ENCODE measurements at places on chromosomes 1 and 21.

GRCh38 chr1:184635347-184635979 lies 119.2 kb downstream of the EDEM3 start:
- no peak for ATAC-seq

DNA sequence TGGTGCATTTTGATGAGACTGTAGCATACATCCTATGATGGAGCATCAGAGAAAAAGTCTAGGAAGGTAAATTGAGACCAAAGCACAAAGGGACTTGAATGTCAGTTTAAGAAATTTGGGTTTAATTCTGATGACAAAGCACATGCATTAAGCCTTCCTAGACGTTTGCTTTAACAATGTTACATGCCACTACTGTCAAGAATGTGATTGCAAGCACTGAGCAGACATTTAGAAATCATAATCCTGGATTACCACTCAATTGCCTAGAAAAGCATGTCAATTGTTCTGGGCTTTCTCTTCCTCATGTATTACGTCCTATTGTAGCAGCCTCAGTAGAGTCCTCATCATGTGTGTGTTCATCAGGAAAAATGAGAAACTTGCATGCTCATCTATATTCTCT lies 117.1 kb downstream of the ZNF281 start:
- no peak for ATAC-seq

DNA sequence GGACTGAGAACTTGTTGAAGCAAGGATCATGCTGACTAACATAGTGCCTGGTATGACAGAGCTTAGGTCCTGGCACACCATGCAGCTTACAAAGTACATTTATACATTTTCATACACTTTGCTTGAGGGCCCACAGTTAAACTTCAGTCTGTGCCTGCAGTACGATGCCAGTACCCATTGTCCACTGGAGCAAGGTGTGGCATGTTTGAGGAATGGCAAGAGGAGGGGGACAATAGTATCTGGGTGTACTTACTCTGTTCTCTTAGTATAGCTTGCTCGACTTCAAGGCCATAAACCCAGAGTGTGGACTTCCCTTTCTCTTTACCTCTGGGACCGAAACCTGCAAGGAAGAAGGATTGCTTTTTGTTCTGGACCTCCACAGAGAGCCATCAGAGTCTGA lies 6.8 kb upstream of the YBX1 start:
- ATAC-seq = no peak

- peak; percentile 57 for ATAC-seq
These were observed 14.0 kb upstream of the ZNF692 start for GRCh38 chr1:248872752-248873408.

GRCh38 chr1:29673669-29674626 lies 437.6 kb downstream of the PTPRU start:
- no peak for ATAC-seq

DNA sequence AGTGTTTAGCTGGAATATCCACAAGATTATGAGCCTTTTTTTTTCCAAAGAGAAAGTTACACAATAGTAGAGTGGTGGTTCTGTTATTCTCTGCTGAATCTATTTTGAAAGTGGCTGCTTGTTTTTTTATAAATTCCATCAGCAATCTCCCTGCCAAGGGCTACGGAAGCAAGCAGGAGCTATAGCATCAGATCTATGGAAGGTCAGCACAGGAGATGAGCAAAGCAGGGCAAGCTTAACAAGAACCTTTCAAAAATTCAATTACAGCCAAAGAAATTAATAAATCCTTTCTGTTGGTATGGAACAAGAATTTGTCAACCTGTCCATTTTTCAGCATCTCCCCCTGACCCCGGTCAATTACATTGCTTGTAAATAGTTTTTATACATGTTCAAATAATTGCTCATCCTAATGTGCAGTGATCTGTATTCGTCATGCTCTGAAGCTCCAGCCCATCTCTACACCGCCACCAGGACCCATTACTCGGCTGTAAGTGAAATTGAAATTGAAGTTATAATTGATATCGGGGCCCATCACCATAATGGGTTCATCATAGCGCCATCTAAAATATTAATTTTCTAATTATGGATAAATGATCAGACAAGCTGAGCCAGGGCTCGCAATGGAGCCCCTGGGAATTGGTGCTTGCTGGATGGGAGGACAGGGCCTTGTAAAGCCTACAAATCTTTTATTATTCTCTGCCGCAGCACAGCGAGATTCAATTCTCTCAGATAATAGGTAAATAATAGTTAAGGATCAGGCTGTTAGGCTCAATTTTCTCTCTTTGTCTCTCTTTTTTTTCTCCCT lies 215.1 kb downstream of the ATG4C start:
- ATAC-seq = peak; percentile 86

DNA sequence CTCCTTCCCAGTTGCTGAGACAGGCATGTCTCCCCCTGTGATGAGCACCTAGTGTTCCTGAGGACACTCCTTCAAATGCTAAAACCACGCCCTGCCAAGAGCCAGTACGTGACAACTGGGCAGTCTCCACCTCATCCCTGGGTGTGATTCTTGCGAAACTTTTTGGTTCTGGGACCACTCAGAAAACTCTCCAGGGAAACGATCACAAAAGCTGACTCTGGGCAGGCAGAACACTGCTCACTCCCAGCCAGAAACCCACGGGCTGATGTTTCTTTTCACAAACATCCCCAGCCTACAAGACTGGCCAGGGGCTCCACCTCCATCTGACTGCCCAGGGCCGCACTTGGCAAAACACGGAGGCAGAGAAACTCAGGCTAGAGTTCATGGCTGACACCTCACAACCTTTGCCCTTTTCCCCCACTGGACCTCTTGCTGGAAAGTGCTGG lies 24.4 kb downstream of the DHRS3 start:
- ATAC-seq = no peak

DNA sequence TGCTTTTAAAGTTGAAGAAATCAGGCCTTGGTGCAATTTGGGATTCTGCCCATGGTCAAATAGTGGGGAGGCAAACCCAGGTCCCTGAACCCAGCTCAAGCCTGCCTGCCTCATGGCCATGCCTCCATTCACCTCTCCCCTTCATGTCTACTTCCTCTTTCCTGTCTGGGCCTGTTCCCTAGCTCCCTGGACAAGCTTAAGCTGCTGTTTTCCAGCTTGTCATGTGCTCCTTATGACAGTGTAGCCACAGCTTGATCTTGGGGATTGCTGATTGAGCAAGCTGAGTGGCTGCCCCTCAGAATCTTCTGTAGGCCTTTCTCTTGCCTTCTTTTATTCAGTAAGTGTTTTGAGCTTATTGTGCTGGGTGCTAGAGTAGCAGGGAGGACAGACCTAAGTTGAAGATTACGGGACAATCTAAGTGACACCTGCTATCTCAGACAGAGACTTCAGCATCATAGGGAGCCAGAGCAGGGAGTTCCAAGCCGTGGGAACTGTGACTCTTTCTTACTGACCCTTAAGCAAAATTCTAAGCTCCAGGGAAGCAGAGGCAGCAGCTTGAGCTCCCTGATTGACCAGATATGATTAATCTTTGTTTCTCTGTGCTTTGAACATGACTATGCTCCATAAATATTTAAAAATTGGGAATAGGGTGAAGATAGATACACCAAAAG lies 520 bp upstream of the MR1 start:
- ATAC-seq = peak; percentile 83

DNA sequence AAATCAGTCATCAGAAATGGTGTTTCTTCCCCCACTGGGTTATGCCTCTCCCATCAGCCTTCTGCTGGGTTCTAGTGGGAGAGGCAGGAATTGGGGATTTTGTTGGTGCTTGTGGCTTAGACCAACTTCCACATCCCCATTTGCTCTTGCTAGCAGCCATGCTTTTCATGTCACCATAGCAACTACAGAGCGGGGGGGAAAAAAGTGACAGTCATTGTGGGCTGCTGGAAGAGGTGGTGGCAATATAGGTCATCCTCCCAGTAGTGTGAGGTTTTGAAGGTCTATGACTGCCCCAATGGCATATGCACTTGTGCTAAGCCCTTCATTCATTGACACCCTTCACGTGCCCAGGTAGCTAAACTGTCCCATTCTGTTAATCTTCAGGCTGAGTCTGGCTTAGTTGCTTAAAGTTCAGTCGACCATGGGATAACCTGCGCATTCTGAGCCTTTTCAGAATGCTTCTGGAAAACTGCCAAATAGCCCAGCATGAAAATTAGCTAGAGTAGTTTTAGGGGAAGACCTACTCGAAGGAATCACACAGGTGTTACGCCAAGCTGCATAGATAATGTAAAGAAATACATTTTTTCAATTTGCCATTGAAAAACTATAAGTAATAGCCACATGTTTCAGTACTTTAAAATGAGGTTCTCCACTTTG lies 53.7 kb upstream of the ZNF326 start:
- ATAC-seq = no peak

DNA sequence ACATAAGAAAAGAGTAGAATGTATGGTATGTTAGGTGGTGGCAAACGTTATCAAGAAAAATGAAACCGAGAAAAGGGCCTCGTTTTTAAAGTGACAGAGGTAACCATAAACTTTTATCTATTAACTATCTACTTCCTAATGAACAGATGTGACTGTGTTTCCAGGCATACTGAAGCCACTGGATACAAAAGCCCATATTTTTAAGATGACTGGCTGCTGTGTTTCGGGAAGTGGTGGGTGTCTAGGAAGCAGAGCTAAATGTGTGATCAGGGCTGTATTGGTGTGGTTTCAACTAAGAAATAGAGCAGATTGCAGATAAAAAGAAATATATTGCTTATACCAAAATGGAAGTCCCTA lies 71.8 kb downstream of the CHRM3 start:
- no peak for ATAC-seq

DNA sequence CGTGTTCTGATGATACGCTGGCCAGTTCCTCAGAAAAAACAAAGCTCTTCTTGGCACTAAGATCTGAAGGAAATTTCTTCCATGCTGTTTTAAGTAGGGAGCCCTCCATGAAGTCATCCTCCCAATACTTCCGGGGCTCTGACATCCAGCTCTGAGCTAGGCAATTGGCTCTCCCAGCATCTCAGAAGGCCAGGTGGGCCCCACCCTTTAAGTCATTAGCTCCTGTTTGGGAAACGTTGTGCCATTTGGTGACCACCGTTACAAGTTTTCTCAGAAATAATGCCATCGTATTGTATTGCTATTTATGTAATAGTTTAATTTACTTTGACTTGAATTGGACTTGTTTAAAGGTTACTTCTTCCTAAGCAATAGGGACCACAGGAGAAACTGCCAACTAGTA lies 130.3 kb upstream of the EDN2 start:
- no peak for ATAC-seq

GRCh38 chr21:38982096-38982495 lies 176.4 kb downstream of the ETS2 start:
- ATAC-seq = no peak

DNA sequence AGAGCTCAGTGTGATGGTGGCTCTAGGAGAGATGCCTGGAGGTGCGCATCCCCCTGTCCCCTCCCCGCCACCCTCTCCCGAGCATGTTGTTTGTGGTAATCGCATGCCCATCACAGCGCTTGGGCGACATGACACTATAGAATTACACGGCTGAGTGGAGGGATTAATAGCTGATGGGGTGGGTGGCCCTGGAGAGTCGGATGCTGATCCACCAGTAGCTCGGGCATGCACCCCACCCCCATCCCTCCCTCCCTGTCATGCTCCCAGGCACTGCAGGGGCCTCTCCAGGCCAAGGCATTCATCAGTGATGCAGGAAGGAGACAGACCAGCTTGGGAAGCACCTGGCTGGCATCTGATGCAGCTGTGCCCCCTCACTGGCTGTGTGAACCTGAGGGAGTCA lies 159.0 kb upstream of the IGSF21 start:
- peak; percentile 92 for ATAC-seq

DNA sequence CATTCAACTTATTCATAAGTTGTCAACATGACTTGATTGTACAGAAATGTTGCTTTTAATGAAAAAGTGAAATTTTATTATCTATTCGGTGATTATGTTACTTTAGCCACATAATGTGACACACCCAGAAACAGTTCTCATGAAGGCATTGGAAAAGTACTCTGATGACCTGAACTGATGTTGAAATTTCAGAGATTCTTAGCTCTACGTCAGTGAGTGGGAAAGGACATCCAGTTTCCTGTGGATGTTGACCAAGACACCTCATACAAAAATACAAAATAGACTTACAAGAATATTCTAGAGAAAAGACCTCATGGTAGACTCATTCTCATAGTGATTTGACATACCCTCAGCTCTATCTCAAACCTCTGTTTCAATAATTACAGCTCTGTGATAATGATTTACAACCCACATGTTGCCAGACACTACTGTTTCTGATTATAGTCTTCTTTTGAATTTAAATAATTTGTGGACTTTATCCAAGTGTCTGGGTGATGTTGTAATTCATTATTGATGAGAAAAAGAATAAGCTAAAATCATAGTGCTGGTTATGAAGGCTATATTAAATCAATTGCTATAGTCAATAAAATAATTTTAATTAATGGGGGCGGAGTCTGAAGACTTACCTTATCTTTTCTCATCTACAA lies 37.3 kb downstream of the KCNK2 start:
- ATAC-seq = no peak

DNA sequence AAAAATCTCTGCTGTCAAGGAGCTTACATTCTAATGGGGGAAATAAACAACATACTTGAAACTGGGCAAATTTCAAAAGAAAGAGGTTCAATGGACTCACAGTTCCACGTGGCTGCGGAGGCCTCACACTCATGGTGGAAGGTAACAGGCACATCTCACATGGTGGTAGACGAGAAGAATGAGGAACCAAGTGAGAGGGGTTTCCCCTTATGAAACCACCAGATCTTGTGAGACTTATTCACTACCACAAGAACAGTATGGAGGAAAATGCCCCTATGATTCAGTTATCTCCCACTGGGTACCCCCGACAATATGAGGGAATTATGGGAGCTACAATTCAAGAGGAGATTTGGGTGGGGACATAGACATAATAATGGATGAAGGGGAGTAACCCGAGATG lies 226.4 kb downstream of the ZP4 start:
- no peak for ATAC-seq

GRCh38 chr21:41124641-41125201 lies 43.2 kb upstream of the BACE2 start:
- ATAC-seq = no peak

GRCh38 chr1:8214501-8215173 lies 103.3 kb upstream of the SLC45A1 start:
- ATAC-seq = no peak

DNA sequence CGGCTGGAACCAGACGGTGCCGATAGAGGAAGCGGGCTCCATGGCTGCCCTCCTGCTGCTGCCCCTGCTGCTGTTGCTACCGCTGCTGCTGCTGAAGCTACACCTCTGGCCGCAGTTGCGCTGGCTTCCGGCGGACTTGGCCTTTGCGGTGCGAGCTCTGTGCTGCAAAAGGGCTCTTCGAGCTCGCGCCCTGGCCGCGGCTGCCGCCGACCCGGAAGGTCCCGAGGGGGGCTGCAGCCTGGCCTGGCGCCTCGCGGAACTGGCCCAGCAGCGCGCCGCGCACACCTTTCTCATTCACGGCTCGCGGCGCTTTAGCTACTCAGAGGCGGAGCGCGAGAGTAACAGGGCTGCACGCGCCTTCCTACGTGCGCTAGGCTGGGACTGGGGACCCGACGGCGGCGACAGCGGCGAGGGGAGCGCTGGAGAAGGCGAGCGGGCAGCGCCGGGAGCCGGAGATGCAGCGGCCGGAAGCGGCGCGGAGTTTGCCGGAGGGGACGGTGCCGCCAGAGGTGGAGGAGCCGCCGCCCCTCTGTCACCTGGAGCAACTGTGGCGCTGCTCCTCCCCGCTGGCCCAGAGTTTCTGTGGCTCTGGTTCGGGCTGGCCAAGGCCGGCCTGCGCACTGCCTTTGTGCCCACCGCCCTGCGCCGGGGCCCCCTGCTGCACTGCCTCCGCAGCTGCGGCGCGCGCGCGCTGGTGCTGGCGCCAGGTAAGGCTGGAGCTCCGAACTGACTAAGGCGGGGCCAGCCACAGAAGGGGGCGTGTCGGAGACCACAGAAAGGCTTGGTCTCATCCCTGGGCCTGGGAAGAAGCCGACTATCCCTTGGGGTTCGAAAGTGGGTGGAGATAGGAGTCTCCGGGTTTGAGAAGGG lies 486 bp downstream of the SLC27A3 start:
- peak; percentile 85 for ATAC-seq

- ATAC-seq = no peak
These were observed 317.3 kb downstream of the COL11A1 start for GRCh38 chr1:102790997-102791396.
